ENCODE measurements at places on chromosomes 6 and 20. TPM values are rescaled to one million over a fixed set of nuclear protein-coding genes. Genes with fewer than 3 reads are reported as not detected.

Gene SLC22A2
- total RNA-seq, result 20.3 TPM

GRCh38 chr20:5544175-5544574 lies 206.0 kb upstream of the SHLD1 start:
- no peak for DNase-seq

DNA sequence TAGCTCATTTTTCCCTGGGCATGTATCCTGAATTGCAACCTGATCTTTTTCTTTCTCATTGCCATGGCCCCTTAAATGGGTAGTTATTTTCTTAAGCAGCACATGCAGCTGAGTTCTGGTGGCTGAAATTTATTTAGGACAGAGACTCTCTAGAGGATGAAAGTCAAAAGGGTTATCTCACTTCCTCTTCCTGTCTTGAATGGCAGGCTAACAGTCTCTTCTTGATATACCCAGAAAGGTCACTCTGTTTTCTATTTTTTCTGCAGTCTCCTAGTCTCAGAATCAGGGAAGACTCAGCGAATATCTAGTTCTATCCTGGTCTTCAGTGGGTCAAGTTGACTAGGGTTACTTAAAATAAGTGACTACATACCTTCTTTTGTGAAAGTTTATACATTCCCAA lies 243.3 kb downstream of the EPHA7 start:
- DNase-seq, result no peak

- no peak for DNase-seq
Measured at GRCh38 chr6:44652547-44652946, 265.0 kb downstream of the CDC5L start.

Gene TMEM200A
- 3.7 TPM for total RNA-seq

Gene HLA-DRA
- total RNA-seq, result 0.70 TPM

GRCh38 chr6:33996120-33996475 lies 149.8 kb downstream of the GRM4 start:
- no peak for DNase-seq

Gene SRSF3
- total RNA-seq, result 305 TPM

GRCh38 chr6:131182991-131183425 lies 47.7 kb downstream of the AKAP7 start:
- peak; percentile 39 for DNase-seq

Gene KCNK16
- total RNA-seq, result not detected

- DNase-seq, result no peak
Measured at GRCh38 chr20:13778827-13779226, 5.9 kb downstream of the ESF1 start.

DNA sequence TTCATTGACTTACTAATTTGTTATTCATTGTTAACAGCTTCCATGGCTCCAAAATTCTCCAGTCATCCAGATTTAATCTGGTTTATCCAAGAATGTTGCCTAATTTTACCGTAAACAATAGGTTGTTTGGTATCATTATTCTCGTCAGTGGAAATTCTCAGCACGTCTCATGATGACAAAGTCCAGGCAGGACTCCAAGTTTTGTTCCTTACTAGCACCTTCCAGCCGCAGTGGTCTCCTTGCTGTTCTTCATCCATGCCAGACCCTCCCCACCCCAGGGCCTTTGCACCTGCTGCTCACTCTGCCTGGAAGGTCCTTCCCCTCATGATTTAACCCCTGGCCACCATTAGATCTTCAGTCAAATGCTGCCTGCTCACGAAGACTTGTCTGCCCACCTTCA lies 48.1 kb upstream of the NAA20 start:
- no peak for DNase-seq

GRCh38 chr6:95423331-95423730 lies 154.0 kb upstream of the MANEA start:
- DNase-seq, result no peak

- DNase-seq, result peak; percentile 27
Measured at GRCh38 chr6:91376686-91377085, 789.8 kb upstream of the MAP3K7 start.

Gene RIPPLY2
- total RNA-seq, result not detected

DNA sequence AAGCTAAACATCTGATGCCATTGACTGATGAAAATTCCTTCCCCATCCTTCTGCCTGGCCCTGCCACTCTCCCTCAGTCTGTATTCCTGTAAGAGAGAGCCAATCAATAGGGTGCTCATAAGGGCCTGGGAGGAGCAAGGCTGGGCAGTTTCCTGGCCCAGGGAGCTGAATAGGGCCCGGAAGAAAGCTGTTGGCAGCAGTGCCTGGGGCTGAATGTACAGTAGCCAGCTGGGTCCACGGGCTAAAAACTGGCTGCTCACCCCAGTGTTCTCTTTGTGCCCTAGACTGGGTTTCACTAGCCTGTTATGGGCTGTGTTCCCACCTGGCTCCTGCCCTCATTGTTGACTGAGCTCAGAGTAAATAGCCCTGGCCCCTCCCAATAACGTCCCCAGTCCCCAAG lies 1.7 kb upstream of the WFDC2 start:
- no peak for DNase-seq

Gene MTFR2
- total RNA-seq, result 2.6 TPM

- DNase-seq, result no peak
Measured at GRCh38 chr6:129895692-129896091, 34.6 kb upstream of the TMEM244 start.

Gene PPP1R3G
- 6.3 TPM for total RNA-seq

Gene MLN
- not detected for total RNA-seq

- DNase-seq, result no peak
Measured at GRCh38 chr6:36493319-36493718, 50.5 kb downstream of the KCTD20 start.

- no peak for DNase-seq
Measured at GRCh38 chr6:161251345-161251744, 22.5 kb downstream of the AGPAT4 start.

DNA sequence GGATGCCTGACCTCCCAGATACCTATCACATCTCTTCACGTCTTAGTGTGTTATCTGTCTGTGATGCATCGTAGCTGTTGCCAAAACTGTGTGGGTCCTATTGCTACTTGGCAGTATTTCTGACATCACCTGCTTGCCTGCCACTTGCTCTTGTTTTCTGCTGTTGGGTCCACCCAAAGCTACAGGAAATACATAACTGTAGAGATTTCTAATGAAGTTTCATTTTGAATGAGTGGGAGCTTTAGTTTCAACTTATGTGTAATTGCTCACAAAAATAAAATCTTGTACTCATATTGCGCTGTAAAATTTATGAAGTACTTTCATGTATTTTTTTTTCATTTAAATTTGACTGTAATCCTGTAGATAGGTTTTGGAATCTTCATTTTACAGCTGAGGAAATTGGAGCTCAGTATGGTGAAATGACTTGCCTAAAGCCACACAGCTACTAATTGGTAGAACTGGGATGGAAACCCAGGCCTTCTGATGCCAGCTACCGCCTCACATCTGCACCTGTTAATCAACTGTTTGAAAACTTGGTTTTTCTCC lies 113.6 kb upstream of the MAN1A1 start:
- no peak for DNase-seq

Measured in renal cortical epithelial cell (primary cell).